SW 1271 (cell line): ENCODE measurements at places on chromosomes 3 and 15.
A peak's percentile ranks its signal among the peaks of the same experiment; 100 is the strongest.

- DNase-seq, result peak; percentile 80
Measured at GRCh38 chr3:112327371-112327951, 5.5 kb upstream of the CD200 start.

DNA sequence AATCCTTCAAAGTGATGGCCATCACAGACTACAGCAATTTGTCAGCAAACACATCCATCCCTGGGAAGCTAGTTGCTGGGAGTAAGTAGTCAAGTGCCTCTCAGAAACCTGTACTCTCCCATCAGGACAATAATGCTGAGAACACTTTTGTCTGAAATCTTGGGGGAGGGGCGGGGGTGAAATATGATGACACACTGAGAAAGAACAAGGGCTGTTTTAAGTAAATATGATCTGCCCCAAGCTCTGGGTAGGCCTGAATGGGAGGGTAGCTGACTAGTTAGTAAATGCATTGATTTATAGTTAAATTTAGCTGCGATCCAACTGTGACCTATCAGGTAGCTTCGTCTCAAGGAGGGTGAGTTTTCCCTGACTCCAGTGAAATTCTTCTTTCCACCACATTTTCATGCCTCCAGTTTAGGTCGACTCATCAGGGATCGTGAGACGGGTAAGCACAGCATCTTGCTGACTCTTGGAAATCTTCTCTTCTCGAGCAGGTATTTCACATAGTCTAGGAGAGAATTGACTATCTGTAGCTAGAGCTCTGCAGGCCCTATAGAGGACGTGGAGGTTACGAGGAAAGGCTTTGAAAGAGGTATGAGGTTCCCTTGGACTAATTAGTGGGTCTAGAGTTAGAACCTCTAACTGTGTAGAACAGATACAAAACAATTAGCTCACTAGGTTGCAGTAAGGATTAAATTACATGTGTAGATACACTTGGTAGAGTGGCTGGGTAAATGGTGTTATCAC, 213.4 kb upstream of the SLC2A2 start:
- DNase-seq, result no peak

DNA sequence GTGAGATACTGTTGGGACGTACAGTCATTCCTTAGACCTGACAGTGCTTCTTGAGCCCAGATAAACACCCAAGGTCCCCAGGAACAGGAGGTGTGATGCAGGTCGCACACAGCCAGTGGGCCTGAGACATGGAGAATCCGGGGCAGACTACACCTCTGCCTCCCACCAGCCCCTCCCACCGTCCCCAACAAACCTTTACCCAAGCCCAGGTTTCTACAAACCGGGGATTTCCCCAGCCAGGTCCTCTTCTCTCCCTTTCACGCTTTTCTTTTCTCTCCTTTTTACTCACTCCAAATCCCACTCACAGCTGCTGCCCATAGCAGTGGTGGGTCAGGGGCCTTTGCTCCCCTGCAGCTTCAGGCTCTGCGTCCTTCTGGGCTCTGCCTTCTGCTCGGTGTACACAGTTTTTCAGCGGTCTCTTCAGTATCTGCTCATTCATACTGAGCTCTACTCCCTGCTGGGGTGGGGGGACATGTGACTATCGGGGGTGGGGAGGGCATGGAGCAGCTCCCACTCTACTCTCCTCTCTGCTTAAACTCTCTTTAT, 4.8 kb upstream of the PCSK6 start:
- DNase-seq, result no peak

DNA sequence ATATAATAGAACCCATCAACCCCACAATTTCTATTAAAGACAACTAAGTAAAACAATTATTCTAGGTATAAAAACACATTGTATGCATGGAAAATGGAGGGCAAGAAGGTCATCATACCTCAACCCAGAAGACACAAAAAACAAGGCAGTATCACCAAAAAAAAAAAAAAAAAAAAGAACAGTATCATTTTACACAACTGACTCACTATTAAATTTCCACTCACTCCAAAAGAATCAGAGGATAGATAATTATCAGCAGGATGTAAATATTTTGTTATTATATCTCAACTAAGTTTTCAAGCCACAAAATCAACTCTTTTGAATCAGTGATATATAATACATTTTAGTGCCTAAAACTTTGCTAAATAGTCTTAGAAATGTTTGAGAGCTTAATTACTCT, 55.0 kb downstream of the CLASP2 start:
- DNase-seq, result no peak

DNA sequence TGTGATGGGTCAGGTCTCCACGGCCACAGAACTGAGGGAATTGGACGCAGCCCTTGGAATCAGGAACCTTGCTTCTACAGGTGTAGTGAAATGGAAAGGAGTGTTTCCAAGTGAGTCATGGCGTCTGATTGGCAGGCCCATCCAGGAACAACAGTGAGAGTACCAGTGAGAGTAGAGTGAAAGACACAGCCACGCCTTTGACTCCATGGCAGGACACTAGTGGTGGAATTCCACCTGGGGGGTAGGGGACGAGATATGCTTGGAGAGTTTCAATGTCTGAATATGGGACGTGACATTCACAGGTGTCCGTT, 3.0 kb upstream of the SLC28A1 start:
- DNase-seq, result no peak

DNA sequence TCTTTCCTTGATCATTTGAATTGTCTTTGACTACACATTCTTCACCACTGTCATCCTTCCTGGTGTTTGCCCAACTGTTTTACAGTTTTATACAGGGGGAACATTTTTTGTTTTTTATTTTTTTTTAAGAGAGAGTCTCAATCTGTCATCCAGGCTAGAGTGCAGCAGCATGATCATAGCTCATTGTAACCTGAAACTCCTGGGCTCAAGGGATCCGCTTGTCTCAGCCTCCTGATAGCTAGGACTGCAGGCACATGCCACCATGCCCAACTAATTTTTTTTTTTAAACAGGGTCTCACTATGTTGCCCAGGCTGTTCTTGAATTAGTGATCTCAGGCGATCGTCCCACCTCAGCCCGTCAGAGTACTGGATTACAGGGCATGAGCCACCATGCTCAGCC, 222.6 kb downstream of the BBX start:
- DNase-seq, result no peak

GRCh38 chr15:51849860-51850259, 20.4 kb downstream of the TMOD3 start:
- no peak for DNase-seq

- no peak for DNase-seq
Measured at GRCh38 chr3:193778676-193779075, 185.7 kb downstream of the OPA1 start.

DNA sequence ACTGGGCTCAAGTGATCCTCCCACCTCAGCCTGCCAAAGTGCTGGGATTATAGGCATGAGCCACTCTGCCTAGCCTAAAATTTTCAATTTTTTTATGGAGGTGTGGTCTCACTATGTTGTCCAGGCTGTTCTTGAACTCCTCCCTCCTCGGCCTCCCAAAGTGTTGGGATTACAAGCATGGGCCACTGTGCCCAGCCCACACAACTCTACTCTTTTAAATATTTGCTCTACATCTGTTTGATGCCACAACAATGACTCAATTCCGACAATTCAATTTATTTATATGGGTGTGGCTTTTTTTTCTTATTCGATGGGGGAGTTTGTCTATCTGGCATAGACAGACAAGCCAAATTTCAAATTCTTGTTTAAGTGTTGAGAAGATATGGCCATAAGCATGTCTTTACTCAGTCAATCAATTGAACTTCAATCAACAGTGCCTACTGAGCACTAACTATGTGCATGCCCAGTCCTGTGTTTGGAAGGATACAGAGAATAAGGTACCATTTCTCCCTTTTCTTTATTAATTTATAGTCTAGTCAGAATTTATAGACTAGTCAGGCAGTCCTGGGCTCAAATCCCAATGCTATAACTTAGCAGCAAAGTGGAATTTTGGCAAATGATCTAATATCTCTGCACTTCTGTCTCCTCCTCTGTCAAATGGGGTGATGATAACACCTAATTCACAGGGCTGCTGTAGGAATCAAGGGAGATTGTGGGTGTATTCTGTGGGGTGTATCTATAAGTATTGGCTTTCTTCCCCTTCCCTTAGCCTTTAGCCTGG, 54.6 kb upstream of the PIAS1 start:
- DNase-seq, result no peak

- DNase-seq, result no peak
Measured at GRCh38 chr3:115397433-115397832, 225.9 kb upstream of the GAP43 start.

- no peak for DNase-seq
Measured at GRCh38 chr3:161231861-161232260, 10.8 kb downstream of the NMD3 start.

DNA sequence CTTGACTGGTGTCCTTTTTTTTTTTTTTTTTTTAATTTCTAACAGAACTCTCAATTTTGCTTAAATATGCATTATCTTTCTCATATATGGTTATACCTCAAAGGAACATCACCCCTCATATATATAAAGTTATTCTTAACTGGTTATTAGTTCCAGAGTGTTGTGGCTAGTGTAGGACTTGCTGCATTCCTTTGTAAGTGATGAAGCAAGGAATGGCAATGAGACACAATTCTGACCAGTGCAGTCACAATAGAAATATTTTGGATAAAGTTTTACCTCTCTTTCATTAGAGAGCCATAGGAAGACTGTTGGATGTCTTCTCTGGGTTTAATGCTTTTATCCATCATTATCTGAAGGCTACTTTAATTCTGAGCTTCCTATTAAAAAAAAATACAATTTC, 75.5 kb upstream of the CBLB start:
- DNase-seq, result no peak

DNA sequence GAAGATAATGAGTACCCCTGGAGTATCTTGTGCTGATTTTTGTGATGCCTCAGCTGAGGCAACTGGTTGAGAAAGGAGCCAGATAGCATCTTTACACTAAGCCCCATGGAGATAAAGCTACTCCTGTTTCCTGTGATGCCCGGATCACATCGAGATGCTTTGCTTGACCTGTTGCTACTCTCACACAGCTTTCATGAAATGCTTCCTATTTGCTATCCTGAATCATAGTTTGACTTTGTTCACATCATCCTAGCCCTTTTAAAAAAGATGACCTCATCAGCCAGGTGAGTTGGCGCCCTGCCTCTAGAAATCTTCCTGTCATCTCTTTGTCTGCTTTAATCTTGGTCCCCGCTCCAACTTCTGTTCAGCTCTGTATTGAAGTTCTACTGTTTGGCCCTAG, 409.6 kb upstream of the TBL1XR1 start:
- no peak for DNase-seq

DNA sequence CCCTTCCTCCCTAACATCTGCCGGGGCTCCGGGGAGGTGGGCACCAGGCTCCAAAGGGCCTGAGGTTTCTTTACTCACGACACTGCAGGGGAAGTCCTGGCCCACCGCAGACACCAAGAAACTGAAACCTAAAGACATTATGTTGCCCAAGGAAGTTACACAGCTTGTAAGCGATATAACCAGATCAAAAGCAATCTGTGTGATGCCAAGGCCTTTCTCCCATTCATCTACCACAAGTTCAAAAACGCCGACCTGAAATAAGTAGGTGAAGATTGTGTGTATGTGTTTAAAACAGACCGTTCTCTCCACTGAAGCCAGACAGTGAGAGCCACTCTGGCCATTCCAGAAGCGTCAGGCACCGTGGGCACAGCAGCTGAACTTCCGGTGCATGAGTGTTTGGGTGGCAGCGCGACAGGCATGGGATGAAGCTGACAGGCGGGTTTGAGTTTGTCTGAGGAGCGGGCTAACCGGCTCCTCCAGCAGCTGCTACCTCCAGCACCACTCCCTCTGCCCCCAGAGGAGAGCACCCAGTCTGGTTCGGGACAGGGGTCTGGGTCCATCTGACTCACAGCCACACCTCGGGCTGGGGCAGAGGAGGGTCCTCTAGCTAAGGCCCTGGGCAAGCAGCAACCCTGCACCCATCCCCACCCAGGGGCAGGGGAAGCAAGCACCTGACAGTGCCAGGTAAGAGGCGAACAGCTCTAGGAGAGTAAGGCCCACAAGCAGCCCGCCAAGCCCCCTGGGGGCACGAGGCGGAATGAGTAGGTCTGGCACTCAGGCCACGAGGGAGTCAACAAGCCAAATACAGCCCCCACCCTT, 1.3 kb downstream of the TNK2 start:
- no peak for DNase-seq

DNA sequence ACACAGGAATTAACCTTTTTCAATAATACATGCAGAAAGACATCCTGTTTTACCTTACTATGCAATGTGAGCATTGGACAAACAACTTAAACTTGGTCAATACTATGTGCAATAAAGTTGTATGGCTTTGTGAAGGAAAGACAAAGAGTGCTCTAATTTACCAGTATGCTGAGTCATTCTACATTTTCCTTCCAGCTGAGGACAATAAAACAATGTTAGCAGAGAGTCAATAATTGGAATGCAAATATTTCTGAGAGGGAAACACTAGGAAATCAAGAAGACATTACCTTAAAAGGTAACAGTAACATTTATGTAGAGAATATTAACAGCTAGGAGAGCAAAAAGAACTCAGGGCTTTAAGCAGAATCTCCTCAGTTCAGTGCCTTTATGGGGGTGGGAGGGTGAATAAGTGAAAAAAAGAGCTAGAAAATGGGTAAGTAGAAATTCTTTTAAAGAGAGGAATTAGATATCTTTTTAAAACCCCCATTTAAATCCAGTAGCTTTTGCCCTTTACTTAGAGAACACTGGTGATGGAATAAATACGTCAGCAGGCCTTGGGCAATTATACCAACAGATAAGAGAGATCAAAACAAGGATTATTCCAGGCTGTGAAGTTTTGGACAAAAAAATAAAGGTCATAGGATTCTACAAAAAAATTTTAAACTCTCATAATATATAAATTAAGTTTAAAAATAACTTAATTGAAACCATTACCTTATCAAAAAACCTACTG, 11.6 kb upstream of the HGD start:
- DNase-seq, result peak; percentile 6

DNA sequence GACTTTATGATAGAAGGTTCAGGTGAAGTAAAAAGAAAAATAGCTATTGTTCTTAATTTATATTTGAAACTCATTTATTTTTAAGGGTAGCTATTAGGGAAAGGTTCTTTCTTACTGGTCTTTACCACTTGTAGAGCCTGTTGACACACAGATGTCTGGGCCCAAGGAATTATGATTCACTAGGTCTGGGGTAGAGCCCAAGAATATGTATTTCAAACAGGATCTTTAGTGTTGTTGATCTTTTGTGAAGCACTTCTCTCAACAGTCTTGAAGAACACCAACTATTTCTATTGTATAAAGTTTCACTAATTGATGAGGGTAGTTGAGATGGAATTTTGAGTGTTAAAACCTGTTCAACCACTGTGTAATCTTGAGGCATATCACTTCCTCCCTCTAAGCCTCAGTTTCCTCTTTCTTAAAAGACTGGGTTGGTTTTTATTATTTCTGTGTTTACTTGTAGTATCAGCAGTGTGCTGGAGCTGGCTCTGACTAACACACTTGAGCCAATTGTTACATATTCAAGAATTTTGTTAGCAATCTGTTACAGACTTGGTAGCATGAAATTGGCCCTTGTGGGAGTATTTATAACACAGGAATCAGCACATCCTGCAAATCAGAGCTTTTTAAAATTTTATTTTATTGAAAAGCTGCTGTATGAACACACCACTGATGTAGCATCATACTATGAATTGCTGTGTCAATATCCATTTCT, 155.9 kb downstream of the RBMS3 start:
- DNase-seq, result no peak
